Peyer's patch (tissue), 4 donors: ENCODE measurements at places on chromosomes 16 and 17. TPM values are rescaled to one million over a fixed set of nuclear protein-coding genes. Genes with fewer than 3 reads are reported as not detected.

SLC47A2 gene
- total RNA-seq: 3.9 TPM

ZNF287 gene
- 0.70 TPM for total RNA-seq

CDR2L gene
- 80.7 TPM for total RNA-seq

ITGA2B gene
- total RNA-seq: not detected

GGNBP2 gene
- total RNA-seq: 99.1 TPM

NPLOC4 gene
- total RNA-seq: 122 TPM

CHP2 gene
- 159 TPM for total RNA-seq
